ENCODE measurements at places on chromosomes 2 and 18.

DNA sequence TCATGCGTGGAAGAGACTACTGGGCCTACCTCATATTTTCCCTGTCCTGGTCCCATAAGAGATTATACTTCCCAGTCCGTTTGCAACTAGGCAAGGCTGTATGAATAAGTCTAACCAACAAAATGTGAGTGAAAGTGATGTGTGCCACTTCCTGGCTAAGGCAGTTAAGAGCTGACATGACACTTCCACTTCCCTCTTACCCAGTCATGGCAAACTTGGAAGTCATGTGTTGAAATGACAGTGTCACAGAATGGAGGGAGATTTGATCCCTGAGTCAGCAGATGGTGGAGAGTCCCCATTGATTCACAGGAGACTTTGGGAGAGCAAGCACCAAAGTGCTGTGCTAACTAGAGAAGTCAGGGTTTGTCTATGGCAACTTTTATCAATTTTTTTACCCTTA, 36.4 kb downstream of the TACR1 start:
- no peak for DNase-seq

GRCh38 chr2:195252018-195252417, 405.0 kb upstream of the SLC39A10 start:
- no peak for DNase-seq

DNA sequence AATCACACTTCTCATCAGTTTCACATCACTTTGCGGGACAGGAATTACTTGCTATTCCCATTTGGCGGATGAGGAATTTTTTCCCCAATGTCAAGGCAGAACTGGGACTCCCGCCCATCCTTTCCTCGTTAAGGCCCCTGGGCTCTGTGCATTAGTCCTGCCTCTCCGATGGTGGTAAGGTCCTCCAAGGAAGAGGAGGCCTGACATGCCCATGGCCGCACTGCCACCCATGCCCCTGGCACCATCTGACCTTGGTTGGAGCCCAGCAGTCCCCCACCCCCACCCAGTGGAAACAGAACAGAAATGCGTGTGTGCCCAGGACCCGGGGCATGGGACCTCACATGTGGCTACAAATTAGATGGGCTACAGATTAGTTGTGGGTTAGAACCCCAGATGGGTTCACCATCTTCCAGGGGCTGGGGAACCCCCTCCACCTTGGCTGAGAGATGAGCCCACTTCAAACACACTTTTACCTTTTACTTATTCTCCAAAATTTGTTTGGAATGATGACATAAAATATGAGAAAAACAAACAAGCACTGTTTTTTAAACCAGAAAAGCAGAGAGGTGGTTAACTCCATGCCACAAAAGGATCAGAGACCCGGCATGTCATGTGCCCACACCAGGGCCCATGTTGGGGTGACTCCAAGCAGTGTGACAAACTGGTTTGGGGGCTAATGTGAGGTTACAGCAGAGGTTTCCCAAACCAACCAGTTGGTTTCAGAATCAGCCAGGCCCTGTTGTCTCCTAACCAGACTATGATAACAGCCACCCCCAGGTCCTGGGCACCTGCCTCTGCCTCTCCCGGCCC, 11.0 kb upstream of the DUSP2 start:
- DNase-seq: no peak

DNA sequence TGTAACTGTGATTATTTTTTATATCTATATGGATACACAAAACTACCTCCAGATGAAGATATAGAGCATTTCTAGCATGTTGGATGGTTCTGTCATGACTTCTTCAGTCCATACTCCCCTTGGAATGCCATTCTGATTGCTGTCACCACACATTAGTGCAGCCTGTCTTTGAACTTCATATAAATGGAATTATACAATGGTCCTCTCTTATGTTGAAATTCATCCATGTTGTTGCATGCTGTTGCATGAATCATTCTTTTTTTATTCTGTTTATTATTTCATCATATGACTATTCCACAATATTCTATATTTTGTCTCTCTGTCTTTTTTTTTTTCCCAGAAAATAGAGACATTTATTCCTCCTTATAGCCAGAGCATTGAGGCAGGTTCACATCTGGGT, 74.1 kb downstream of the OSBPL6 start:
- no peak for DNase-seq

GRCh38 chr2:60602388-60602787, 48.9 kb upstream of the BCL11A start:
- DNase-seq: no peak

GRCh38 chr2:102796337-102796736, 34.5 kb downstream of the TMEM182 start:
- DNase-seq: no peak

Measured in LHCN-M2 (cell line).